ENCODE measurements at places on chromosomes 4 and X.
A peak's percentile ranks its signal among the peaks of the same experiment; 100 is the strongest.

DNA sequence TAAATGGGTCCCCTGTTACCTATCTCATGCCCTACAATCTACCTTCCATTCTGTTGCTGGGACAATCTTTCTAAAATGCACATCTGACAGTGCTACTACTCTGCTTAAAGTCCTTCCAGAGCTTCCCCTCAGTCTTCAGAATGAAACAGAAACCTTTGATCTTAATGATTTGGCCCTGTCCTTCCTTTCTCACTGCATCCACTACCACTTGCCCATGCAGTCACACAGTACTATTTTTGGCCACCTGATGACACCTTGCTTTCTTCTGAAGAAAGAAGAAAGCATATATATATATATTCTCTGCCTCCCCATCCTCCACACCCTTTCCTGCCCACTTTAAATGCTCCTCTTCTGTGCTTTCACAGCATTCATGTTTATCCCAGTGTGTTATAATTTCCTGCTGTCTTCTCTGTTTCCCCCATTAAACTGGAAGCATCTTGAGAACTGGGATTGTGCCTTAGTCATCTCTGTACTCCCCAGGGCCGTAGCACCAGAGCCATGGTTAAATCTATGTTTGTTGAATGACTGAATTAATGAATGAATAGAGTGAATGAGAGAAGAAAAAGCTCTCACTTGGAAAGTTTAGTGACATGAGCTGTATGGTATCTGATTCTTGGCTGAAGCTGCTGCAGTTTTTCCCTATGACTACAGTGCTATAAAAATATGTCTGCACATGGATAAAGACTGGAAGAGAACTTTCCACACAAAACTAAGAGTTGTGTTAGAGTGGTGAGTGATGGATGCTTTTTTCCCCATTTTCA, 56.2 kb downstream of the RTL9 start:
- DNase-seq, result no peak

GRCh38 chr4:121736735-121737351, 28.1 kb downstream of the SMIM43 start:
- no peak for DNase-seq

DNA sequence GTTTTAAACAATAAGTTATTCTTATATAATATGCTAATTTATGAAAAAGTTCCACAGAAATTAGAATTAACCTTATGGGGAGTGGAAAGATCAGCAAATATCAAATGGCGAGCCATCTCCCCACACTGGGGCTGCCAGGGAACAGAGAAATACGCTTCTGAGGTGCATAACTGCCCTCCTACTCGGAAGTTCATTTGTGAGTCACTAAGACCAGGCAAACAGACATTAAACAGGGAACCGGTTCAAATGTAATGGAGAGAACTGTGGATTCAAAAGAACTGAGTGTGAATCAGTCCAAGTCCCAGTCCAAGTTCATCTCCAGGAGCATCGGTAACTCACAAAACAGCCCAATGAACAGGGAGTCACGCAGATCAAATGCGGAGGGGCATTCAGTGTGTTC, 11.4 kb upstream of the S100G start:
- no peak for DNase-seq

GRCh38 chr4:40288566-40288965, 46.6 kb upstream of the CHRNA9 start:
- DNase-seq, result no peak

- DNase-seq, result peak; percentile 55
Observed at GRCh38 chr4:148443512-148444295, 1.5 kb upstream of the NR3C2 start.

GRCh38 chr4:77538144-77538543, 67.5 kb upstream of the CXCL13 start:
- no peak for DNase-seq

All from islet precursor cell (in vitro differentiated cells).